ENCODE measurements at places on chromosomes 3 and 15.

- no peak for DNase-seq
These were observed 143.7 kb downstream of the TJP1 start for GRCh38 chr15:29678504-29679034.

DNA sequence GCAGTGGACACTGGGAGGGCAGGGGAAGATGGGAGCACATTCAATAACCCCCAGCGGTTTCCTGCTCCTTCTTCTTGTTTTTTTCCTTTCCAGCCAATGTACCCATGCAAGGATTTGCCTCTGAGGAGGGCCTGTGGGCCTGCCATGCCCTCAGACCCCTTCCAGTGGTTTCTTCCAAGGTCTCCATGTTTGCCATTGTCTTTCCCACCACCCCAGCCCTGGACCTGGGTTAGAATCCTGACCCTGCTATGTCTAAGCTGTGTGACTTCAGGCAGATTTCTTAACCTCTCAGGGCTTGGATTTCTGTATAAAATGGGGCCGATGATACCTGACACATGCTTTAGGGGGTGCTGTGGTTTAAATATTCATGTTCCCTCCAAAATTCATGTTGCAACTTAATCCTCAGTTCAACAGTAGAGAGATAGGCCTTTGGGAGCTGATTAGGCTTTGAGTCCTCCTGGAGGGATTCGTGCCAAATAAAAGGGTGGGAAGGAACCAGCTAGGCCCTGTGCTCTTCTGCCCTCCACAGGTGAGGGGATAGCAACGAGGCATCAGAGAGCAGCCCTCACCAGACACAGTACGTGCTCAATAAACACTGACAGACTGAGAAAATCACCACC lies 46.3 kb upstream of the FLNB start:
- DNase-seq, result no peak

DNA sequence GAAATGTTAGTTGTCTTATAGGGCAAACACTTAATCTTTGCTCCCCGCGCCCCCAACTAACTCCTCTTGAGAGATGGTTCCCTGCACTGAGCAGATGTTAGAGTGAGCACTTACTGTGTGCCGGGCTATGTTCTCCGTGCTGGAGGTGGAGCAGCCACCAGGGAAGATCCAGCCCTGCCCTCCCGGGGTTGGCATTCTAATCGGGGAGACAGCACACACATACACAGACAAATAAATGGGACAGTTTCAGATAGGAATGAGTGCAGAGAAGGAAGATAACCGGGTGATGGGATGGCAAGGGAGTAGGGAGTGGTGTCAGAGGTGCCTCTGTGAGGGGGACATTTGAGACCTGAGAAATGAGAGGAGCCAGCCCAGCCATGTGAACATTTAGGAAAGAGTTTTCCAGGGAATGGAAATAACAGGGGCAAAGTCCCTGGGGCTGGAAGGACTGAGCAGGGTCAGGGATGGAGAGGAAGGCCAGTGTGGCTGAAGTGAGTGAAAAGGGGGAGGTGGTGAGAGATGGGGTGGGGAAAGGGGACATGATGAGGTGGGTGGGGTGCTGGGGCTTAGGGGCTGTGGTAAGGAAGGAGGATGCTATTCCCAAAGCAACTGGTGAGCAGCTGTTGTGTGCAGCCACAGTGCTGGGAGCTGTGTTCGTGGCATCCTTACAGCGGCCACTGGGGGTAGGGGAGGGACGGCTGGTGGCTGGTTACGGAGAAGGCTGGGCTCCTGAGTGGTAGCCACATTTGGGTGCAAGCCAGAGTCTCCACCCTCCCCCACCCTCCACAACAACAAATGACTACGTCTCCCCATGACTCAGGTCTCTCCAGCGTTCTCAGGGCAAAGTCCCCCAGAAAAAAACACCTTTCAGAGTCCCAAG lies 15.4 kb upstream of the FGD5 start:
- no peak for DNase-seq

DNA sequence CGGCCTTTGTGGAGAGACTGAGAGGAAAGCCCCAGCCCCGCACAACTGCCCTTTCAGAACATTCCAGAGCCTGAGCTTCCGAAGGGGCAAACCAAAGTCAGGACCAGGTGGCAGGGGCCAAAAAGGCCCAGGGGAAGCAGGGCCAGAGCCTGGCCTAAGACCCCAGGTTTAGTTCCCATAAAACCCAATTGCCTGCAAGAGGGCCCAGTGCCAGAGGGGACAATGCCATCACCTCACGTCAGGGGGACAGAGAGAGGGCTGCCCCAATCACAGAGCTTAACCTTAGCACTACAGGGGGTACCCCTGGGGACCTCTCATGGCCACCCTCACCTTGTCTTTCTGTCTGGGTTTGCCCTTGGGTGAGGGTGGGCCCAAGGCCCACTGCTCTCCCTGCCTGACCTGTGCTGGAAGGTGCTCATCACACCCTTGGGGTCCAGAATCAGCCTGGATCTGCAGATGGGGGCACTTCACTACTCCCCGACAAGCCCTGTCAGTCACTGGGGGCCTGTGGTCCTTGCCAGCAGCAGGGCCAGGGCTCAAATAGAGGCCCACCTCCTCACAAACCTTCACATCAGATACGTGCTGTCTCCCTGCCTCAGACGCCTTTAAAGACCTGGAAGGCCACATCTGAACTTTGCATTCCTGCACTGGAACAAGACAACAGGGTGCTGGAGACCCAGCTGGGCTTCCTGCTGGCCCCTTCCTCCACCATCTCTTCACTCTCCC lies 3.8 kb downstream of the CALML4 start:
- DNase-seq, result no peak

DNA sequence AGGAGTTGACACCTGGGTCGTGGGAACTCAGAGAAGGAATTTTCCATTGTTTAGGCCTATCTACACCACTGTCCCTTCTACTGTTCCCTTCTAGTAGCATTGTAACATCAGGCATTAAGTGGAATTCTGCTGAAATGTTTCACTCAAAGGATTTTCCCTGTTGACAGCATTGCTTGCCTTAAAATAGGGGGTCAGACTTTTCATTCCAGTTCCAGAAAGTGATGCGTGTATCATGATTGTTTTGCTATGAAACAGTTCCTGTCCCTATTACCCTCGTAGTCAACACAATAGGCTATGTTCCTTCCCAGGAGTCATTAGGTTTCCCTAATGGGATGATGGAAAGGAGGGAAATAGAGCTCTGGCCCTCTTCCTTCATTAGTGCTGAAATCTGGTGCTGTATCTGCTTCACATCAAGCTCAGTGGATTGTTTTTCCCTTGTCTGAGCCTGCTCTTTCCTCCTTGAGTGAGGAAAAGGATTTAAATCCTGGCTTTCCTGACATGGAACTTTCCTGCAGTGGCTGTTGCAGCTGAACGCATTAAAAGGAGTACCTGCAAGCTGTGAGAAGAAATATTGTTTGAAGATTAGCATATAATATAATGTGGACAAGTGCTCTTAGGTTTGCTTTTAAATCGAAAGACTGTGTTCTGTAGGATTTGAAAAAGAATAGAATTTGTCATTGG lies 195.9 kb downstream of the KLHL25 start:
- no peak for DNase-seq

DNA sequence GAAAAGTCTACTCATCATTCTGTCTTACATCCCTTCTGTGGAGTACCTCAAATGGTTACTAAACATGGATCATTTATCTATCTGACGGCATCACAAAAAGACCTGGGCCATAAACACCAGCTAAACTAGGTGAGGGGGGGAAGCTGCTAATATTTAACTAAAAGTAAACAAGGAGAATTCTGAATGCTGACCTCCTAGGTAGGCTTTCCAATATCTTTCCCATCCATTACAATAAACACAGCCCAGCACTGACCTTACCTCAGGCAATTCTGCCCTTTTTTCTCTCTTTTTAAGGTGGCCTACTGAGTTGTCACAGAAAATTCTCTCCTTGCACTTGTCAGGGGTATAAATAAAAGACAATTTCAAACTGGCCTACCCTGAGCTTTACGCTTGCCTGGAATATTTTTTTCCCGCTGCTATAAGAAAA lies 33.1 kb downstream of the USF3 start:
- DNase-seq, result no peak

DNA sequence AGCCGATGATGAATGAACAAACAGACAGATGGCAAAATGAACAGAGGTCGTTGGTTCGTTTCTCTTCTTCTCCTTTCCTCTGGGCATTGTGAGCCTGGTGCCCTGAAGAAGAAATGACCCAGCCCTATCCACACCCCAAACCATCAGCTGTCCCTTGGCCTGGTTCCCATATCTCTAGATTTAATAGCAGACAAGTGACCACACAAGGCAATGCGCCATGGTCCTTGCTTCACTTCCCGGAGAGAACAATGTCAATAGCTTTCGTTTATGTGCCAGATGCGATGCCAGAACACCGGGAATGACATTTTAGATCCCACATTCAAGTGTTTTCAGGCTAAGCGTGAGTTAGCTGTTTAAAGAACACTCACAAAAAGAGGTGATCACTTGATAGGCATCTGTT lies 17.7 kb downstream of the POC1A start:
- peak; percentile 70 for DNase-seq

GRCh38 chr3:104291878-104292277 lies 1074.8 kb upstream of the ALCAM start:
- DNase-seq, result no peak

GRCh38 chr3:177893331-177893730 lies 642.9 kb upstream of the KCNMB2 start:
- DNase-seq, result no peak

- DNase-seq, result no peak
These were observed 19.8 kb upstream of the STRIT1 start for GRCh38 chr3:155313300-155313699.

- no peak for DNase-seq
These were observed 5.5 kb downstream of the DIS3L start for GRCh38 chr15:66298803-66299251.

- no peak for DNase-seq
These were observed 1.7 kb downstream of the KLHL25 start for GRCh38 chr15:85792912-85793590.

GRCh38 chr15:27084844-27085243 lies 113.9 kb downstream of the GABRG3 start:
- no peak for DNase-seq

DNA sequence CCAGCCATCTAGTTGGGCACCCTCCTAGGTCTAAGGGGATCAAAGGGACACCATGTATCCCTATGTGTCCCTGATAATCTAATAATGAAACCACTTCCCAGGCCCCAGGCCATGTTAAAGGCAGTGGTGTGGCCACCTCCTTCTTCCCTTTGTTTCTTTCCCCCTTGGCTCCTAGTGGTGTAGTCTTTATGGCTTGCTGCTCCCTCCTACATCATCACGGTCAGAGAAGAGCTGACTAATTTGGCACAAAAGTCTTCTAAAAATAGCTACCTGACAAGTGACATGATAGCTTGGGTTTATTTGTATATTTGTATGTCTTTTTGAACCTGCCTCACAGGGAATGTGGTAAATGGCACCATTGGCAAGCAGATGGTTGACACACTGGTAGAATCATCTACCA lies 131.0 kb upstream of the CHRM5 start:
- DNase-seq, result no peak

- DNase-seq, result no peak
These were observed 194.9 kb upstream of the KBTBD8 start for GRCh38 chr3:66803206-66803605.
